ENCODE measurements at places on chromosomes 5 and 9. TPM values are rescaled to one million over a fixed set of nuclear protein-coding genes. Genes with fewer than 3 reads are reported as not detected.

DNA sequence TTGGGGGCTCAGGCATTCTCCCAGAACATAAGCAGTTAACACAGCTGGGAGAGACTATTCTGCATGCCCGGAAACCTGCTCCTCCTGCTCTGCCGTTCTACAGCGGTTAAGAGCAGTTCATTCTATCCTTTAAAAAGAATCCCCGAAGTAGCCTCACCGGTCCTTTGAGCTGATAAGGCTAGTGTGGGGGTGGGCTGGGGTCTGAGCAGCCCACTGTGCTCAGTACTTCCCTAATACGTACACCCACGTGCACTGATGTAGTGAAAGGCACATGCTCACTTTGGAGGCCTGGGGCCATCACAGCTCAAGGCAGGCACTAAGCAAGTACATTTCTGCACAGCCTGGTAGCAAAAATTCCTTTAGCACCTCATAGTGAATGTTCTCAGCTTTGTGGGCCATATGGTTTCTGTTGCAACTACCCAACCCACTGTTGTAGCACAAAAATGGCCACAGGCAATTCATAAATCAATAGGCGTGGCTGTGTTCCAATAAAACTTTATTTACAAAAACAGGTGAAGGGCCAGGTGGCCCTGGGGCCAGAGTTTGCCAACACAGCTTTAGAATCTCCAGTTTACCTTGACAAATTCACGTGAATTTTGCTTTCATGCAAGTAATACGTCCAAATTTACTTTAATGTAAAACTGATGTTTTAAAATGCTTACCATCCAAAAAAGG is 136.4 kb downstream of the ZNF354C start:
- DNase-seq, result no peak

- no peak for DNase-seq
Observed at GRCh38 chr5:15938186-15938585, 241.4 kb downstream of the MARCHF11 start.

GRCh38 chr9:129323376-129323998 is 145.4 kb upstream of the IER5L start:
- DNase-seq, result no peak

DNA sequence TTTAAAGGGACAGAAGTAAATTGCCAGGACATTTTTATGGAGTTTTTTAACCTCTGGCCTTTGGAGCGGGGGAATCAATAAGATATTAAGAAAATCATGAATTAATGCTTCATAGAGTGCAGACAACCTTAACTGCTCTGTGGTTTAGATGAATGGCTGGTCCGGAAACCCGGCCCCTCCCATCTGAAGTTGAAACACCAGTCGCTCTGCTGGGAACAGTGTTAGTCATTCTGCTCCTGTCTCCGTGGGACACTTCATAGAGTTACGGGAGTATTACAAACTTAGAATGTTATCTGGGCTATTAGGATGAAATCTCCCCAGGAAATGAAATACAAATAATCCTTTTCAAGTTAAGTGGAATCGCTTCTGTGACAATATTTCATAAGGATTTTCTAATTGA is 110.1 kb upstream of the IRX2 start:
- no peak for DNase-seq

DNA sequence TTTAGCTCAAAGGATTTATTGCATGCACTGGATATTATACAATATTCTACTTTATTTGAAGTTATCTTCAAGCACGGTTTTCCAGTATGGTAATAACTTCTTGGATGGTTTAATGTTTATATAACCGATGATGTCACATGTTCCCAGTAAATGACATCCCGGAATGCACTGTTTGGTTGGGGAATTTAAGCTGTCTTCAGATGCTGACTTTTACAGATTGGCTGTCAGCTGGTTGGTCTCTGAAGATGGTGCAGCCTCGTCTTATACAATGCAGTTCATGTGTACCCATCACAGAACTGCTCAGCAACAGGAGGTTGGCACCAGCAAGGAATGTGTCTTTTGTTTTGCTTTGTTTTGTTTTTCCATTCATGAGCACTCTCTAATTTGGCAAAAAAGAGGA is 143.8 kb downstream of the PRKACG start:
- no peak for DNase-seq

GRCh38 chr5:76714751-76715485 is 1.0 kb upstream of the F2R start:
- peak; percentile 57 for DNase-seq

DNA sequence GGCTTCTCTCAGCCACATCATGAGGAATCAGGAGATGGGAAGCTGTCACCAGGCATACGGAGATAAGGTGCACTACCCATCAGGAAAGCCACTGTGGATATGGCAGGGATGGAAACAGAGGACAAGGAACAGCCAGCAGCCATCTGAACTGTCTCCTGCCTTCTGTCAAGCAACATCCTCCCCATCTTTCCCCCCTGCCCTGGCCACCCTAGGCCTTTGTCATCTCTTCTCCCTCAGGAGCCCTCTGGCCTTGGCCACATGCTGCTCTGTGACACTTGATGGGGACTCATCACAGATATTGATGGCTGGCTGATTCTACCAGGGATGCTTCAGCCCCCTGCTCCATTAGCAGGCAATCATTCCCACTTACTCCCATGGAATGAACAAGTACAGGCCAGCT is 21.1 kb upstream of the MEIKIN start:
- DNase-seq, result no peak

MARVELD2 gene
- total RNA-seq, result 2.0 TPM

Data from lung microvascular endothelial cell (primary cell).